Activated naive CD4-positive, alpha-beta T cell treated with anti-CD3 and anti-CD28 coated beads, Interleukin-2, amount 10 ng/mL, durations not matched to agents 5 hours and 36 hours (primary cell): ENCODE measurements at places on chromosomes 2 and 18. TPM values are rescaled to one million over a fixed set of nuclear protein-coding genes. Genes with fewer than 3 reads are reported as not detected.

The SCN9A gene
- 0.26 TPM for total RNA-seq

The RNF125 gene
- 34.1 TPM for total RNA-seq

The APLF gene
- 3.3 TPM for total RNA-seq

The NAT8 gene
- not detected for total RNA-seq

The AQP12B gene
- not detected for total RNA-seq

The INHA gene
- not detected for total RNA-seq

The NOL4 gene
- total RNA-seq, result not detected

The SERPINB7 gene
- total RNA-seq, result not detected

The PLCD4 gene
- 0.38 TPM for total RNA-seq

The DYTN gene
- not detected for total RNA-seq
